ENCODE measurements at places on chromosomes 2 and 18.

DNA sequence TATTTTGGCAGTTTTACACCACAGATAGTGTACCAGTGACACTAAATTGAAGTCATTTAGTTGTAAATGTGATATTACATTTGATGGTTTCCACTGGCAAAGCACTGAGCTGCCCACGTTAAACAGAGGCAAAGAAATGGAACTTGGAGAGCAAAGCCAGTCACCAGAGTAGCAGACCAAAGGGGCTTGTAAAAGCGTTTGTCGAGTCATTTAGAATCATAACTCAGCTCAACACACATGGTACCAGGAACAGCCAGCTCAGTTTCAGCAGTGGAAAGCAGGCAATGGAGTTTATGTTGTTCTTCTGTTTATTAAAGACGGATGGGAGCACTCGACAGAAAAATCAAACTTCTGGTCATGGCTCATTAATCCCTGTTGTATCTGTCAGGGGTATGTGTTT, 91.2 kb downstream of the POU3F3 start:
- H3K36me3 ChIP-seq, result no peaks in the 10 kb centered on the region
- H3K4me1 ChIP-seq, result no peaks in the 10 kb centered on the region
- no peak overlapping the region for H3K4me3 ChIP-seq
- no peak for DNase-seq
- no peak overlapping the region for H3K27ac ChIP-seq

- peaks cover 2% of the 10 kb centered on the region for H3K27me3 ChIP-seq
- no peak for DNase-seq
- peak overlapping the region; percentile 70 for H3K4me3 ChIP-seq
- peaks cover 31% of the 10 kb centered on the region for H3K36me3 ChIP-seq
Observed at GRCh38 chr18:59665057-59666006, 31.9 kb downstream of the CCBE1 start.

- DNase-seq, result no peak
- H3K27me3 ChIP-seq, result no peaks in the 10 kb centered on the region
- H3K27ac ChIP-seq, result no peak overlapping the region
- H3K4me3 ChIP-seq, result no peak overlapping the region
- no peaks in the 10 kb centered on the region for H3K36me3 ChIP-seq
- no peaks in the 10 kb centered on the region for H3K4me1 ChIP-seq
Observed at GRCh38 chr2:54194761-54195750, 61.0 kb downstream of the TSPYL6 start.

GRCh38 chr2:96528700-96529375, 7.7 kb upstream of the ARID5A start:
- H3K4me3 ChIP-seq, result no peak overlapping the region
- H3K27me3 ChIP-seq, result peaks cover 2% of the 10 kb centered on the region
- H3K36me3 ChIP-seq, result no peaks in the 10 kb centered on the region
- no peak for DNase-seq
- no peak overlapping the region for H3K27ac ChIP-seq
